ENCODE measurements at places on chromosomes 3 and 15.

GRCh38 chr15:68725736-68726135, 95.0 kb downstream of the ANP32A start:
- DNase-seq: no peak

GRCh38 chr3:105349684-105350387, 16.9 kb upstream of the ALCAM start:
- no peak for DNase-seq

- DNase-seq: no peak
These were observed 3.2 kb upstream of the SLC9A9 start for GRCh38 chr3:143851331-143852017.

GRCh38 chr15:37891766-37892368, 42.6 kb upstream of the TMCO5A start:
- DNase-seq: no peak

GRCh38 chr15:42145546-42146455, 10.6 kb downstream of the PLA2G4F start:
- no peak for DNase-seq

- no peak for DNase-seq
These were observed 387.1 kb upstream of the NECTIN3 start for GRCh38 chr3:110684466-110684865.

GRCh38 chr3:138097192-138098172, 17.9 kb downstream of the DZIP1L start:
- no peak for DNase-seq

DNA sequence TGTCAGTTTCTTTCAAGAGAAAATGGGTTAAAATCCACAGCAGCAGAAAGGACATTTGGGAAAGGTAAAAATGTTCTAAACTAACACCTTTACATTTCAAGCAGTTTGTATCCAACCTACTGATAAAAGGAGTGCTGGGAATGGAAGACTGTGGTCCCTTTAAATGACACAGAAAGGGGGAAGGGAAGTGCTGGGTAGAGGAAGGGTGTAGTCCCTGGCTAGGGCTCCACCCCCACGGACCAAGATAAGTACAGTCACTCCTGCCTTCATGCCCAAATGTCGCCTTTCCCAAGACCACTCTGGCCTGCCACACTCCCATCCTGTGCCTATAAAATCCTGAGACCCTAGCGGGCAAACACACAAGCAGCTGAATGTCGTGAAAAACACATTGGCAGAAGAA, 350.9 kb upstream of the POU1F1 start:
- DNase-seq: no peak
